ENCODE measurements at places on chromosomes 2 and 18. TPM values are rescaled to one million over a fixed set of nuclear protein-coding genes. Genes with fewer than 3 reads are reported as not detected.

DNA sequence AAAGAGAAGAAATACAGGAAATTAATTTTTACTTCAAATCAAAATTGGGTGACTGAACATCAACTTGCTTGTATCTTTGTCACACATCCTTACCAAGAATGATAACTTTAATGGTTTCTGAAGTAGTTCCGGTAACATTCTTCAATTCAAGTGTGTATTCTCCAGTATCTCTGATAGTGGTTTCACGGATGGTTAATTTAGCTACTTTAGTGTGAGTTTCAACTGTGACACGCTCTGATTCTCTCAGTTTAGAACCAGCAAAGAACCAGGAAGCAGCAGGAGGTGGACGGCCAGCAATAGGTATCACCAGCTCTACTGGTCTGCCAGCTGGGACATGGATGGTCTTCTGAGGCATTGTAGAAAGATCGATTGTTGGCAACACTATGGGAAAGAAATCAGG, 62.3 kb downstream of the PLEKHA3 start:
- no peak for DNase-seq

GRCh38 chr2:111201214-111201613, 80.5 kb downstream of the BCL2L11 start:
- DNase-seq: no peak

- DNase-seq: peak; percentile 44
Observed at GRCh38 chr18:31685097-31686082, 1.0 kb upstream of the B4GALT6 start.

DNA sequence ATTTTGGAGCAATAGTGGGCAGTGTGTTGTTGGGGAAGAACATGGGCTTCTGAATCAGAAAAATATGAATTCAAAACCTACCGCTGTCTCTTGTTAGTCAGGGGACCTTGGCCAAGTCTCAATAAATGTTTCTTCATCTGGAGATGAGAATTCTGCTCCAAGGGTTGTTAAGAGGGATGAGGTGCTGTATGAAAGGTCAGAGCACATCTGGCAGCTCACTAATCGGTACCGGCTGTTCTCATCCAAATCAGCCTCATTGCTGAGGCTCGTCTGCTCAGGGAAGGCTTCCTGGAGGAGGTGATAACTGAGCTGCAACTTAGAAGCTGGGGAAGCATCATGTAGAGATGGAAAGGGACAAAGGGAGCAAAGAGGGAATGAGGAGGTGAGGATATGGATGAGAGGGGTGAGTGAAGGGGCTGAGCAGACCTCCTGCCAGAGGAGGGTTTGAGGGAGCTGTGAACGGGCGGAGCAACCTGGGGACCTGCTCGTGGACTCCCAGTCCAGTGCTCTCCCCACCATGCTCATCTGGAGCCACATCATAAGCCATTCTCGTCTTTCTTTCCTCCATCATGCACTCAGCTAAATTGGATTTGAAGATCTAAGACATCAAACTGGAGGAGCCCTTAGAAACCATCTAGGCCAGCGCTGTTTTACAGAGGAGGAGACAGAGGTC, 47.4 kb downstream of the GREB1 start:
- DNase-seq: no peak

GRCh38 chr2:241410739-241411176, 54.7 kb downstream of the FARP2 start:
- peak; percentile 34 for DNase-seq

DNA sequence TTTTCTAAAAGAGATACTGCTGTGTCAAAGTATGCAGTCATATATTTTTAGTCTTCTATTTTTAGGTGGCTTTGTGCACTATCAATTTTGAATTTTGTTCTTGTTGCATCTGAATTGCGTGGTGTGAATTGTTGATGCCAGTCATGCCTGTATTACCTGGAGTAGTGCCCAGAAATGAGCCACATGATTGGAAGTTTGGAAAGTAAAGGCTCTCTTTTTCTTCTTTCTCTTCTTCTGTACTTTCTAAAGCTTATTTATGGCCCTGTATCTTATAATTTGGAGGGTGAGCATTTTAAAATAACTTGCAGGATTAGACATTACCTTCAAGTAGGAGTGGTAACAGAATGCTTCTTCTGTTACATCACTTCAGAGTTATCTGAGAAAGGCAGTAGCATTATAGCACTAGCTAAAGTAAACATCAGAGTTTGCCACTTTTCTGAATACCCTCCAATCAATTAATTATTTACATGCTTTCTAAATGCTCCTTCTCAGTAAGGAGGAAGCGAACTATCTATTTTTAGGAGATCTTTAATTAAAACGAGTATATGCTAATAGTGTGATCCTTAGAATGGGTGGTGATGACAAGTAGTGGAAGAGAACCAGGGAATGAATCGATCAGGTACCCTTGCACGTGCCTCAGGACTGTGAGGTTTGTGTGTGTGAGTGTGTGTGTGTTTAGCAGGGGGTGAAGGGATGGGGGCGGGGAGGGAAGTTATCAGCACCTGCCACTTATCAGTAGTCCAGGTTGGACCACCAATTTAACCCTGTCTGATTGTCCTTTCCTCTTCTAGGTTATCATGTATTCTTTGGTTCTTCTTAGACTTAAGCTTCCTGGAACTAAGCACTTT, 112.5 kb downstream of the MAP3K20 start:
- DNase-seq: no peak

DNA sequence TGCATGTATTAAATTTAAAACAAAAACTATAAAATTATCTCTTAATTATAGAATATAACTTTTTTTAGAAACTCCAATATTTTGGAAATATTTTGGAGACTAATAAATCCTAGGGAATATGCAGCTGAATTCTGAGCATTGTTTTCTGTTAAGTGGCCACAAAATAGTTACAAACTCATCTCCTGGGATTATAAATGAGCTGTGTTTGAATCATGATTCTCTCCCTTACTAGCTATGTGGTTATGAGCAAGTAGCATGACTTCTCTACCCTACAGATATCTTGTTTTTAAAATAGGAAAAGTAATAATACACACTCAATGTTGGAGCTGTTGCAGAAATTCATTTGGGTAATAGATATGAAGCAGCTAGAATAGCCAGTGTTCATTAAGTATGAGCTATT, 137.9 kb upstream of the ITGA4 start:
- DNase-seq: no peak

DNA sequence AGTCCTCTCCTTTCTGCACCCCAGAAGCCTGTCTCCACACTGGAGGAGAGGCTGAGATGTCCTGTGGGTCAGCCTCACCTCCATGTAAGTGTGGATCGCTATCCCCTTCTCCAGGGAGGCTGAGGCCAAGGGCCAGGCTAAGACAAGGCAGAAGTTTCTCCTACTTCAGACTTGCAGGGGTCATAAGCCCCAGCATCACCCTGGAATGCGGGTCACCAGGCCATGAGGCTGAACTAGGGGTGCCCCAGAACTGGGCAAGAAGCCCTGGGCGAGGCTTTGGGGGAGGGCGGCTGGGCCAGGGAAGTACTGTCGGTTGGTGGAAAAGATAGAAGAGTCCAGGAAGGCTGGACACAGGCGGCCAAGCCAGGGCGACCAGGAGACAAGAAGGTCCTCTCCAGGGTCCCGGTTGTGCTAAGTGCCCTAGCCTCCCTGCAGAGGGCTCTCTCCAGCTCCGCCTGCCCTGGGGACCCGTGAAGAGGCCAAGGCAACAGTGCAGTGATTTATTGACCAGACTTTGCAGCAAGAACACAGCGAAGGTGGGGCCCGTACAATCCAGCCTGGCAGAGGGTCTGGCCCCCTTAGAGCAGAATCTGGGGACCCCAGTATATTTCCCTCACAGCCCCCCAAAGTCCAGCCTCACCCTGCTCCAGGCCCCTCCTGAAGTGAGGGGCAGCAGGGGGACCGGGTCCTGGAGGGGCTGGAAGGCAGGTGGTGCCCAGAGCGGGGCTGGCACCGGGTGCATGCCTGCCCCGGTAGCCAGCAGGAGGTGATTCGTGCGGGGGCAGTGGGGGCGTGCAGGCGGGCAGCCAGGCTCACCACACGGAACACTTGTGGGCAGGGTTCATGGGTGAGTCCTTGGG, 8.1 kb downstream of the ECEL1 start:
- DNase-seq: no peak

DNA sequence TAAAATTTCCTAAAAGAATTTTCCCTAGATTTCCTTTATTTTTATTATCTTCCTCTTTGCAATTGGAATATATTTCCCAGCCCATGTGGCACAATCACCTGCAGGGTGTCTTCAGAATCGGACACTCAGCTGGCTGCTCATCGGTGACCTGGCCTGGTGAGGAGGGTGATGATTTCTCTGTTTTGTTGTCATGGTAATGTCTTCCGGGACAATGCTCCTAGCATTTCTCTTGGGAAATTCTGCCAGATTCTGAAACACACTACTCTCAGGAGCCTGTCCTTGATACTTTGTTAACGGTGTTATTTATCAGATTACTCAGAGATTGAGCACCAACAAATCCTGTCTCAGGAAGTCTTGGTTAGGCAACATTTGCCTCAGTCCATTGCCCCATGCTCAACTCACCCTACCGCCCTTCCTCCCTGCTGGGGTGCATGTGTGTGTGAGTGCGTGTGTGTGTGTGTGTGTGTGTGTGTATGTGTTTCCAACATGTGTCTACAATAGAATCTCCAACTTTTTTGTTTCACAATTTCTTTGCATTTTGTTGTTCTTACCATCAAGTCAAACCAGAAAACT, 70.3 kb downstream of the MYT1L start:
- no peak for DNase-seq

GRCh38 chr2:65331336-65332025, 100.9 kb downstream of the SPRED2 start:
- no peak for DNase-seq

DNA sequence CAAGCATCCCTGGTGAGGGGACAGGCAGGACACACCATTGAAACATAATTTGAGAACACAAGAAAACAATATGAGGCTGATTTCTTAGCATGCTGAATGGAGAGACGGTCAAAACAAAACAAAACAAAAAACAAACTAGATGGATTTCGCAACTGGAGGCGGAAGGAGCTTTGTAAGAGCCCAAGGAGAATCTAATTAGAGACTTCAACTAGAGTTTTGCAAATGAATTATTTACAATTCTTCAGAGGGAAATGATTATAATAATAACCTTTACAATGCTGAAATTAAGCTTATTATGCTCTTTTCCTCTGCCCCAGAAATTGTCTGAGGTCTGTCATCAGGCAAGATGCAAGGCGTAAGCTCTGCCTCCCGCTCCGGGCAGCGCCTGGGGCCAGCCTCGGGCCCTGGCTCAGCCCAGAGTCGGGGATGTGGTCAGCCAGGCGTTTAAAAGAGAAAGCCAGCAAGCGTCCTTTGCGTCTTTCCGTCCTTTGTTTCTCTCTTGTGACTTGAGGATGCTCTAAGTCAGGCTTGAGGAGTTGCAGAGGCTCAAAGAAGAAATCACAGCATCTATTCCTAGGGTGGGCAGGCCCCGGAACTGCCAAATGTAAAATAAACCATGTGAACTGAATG, 139.6 kb downstream of the TWIST2 start:
- DNase-seq: no peak

DNA sequence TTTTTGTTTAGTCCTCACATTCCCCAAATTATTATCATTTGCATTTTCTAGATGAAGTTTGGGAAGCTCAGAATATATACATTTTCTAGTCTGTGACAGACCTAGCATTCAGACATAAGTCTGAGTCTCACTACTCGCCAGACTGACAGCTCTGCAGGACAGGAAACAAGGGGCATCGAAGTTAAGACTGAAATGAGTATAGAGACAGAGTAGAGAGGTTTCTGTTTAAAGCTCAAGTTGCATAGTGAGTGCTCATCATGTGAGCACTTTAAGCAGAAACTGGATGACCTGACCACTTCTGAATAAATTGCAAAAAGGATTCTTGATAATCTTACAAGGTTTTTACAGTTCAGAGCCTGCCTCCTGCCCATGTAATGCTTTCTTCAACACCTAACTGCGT, 1.1 kb downstream of the HADHB start:
- DNase-seq: no peak

GRCh38 chr2:179226961-179227259, 37.7 kb downstream of the SESTD1 start:
- DNase-seq: no peak

- no peak for DNase-seq
Observed at GRCh38 chr2:239396881-239397681, 3.7 kb downstream of the HDAC4 start.

DNA sequence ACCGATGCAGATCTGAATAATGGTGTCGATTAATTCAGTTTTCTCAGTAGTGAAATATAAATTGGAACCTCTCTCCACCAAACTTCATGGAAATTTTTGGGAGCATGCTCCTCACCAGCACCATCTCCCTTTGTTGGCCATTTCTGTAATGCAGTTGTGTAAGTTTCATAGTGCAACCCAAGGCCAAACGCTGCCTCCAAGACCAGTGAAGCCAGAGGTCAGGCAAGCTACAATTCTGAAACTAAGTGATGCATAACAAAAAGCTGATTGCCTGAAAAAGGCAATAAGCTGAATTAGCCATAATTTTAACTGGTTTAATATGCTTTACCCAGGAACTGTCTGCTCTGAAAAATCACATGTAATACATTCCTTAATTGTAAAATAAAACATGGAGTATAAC, 138.3 kb upstream of the TACR1 start:
- no peak for DNase-seq

TWIST2 gene
- total RNA-seq: not detected

TSGA10 gene
- 6.6 TPM for total RNA-seq

SIGLEC15 gene
- total RNA-seq: not detected

ITGB6 gene
- 0.12 TPM for total RNA-seq

STK39 gene
- total RNA-seq: 118 TPM

CFC1 gene
- not detected for total RNA-seq

IL18RAP gene
- total RNA-seq: not detected

TMEM169 gene
- 0.42 TPM for total RNA-seq

CD207 gene
- total RNA-seq: not detected

NFU1 gene
- total RNA-seq: 38.2 TPM

CGREF1 gene
- total RNA-seq: 4.0 TPM

MYOM1 gene
- total RNA-seq: 0.52 TPM

Data from HCT116 (cell line).